Breast epithelium (tissue), 4 donors: ENCODE measurements at places on chromosomes 12 and 14.

DNA sequence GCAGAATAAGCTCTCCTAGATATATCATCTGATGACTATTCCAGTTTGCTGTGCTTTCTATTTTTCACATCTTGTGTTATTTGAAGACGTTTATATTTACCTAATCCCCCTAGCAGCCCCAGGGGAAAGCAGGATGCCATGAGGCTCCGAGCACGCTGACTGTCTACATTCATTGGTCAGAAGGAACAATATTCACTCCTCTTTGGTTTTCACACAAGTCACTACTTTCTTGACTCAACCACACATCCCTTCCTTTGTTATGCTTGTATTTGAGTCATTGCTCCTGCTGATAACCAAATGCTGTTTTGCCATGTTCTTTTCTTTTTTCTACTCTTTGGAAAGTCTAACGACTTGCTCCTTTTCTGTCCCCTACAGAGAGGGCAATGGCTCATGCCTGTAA lies 86.5 kb upstream of the SLC38A2 start:
- H3K27ac ChIP-seq: no peak overlapping the region
- no peaks in the 10 kb centered on the region for H3K36me3 ChIP-seq
- H3K27me3 ChIP-seq: no peaks in the 10 kb centered on the region
- no peak overlapping the region for H3K4me3 ChIP-seq
- DNase-seq: no peak
- no peaks in the 10 kb centered on the region for H3K4me1 ChIP-seq

- no peak overlapping the region for H3K4me3 ChIP-seq
- H3K27me3 ChIP-seq: no peaks in the 10 kb centered on the region
Measured at GRCh38 chr12:51281202-51281924, 11.1 kb upstream of the SMAGP start.

DNA sequence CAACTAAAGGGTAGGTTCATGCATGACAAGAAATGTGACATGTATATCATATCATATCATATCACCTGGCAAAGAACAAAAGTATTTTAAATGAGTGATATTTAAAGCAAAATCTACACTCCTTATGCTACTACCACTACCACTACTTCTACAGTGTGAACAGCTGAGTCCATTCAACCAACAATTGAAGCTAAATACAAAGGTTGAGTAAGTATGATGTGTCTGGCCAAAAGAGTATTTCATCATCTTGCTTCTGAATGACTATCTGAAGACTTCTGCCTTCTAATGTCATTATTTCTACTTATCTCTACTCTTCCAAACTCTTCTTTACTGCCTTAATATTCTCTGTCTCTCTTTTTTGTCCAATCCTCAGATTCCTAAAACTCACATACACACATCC lies 292.6 kb upstream of the CAND1 start:
- no peaks in the 10 kb centered on the region for H3K27me3 ChIP-seq
- H3K36me3 ChIP-seq: no peaks in the 10 kb centered on the region
- DNase-seq: no peak
- no peak overlapping the region for H3K27ac ChIP-seq

- DNase-seq: no peak
- H3K36me3 ChIP-seq: no peaks in the 10 kb centered on the region
- no peak overlapping the region for H3K4me3 ChIP-seq
- H3K27me3 ChIP-seq: no peaks in the 10 kb centered on the region
Measured at GRCh38 chr12:92337128-92337527, 191.5 kb upstream of the BTG1 start.

DNA sequence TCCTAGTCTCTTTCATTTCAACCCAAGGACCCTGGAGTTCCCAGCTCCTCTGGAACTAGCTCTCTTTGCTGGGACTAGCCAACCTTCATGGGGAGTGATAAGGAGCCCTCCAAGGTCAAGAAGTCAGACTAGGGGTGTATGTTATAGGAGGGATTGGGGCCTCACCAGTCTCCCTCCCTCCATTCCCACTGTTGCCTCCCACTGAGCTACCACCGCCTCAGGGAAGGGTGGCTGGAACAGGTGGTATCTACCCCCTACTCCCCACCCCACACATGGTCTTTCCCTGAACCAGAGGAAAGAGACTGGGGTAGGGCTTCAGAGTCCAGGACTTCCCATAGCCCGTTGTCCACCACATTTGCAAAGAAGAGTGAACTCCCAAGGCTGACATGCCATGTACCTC lies 2.4 kb downstream of the ERBB3 start:
- no peaks in the 10 kb centered on the region for H3K36me3 ChIP-seq
- peak overlapping the region; percentile 91 for H3K27ac ChIP-seq
- no peak for DNase-seq
- no peaks in the 10 kb centered on the region for H3K4me1 ChIP-seq
- no peak overlapping the region for H3K4me3 ChIP-seq

DNA sequence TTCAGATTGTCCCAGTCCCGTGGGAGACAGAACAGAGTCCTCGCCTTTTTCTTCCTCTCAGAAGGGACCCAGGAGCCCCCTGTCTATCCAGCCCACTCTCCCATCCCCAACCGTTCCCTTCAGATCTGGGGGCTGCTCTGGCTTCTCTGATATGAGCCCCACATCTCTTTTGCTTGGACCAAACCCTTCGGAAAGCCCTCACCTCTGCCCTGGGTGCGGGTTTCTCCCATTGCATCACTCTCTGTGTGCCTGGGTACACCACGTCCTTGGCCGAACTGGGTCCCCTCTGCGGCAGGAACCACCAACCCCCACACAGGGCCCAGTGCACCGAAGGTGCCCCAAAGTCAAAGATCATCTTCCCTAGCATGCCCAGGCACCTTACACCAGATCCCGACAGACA lies 87.8 kb downstream of the DICER1 start:
- no peaks in the 10 kb centered on the region for H3K4me1 ChIP-seq
- DNase-seq: no peak
- no peak overlapping the region for H3K27ac ChIP-seq

DNA sequence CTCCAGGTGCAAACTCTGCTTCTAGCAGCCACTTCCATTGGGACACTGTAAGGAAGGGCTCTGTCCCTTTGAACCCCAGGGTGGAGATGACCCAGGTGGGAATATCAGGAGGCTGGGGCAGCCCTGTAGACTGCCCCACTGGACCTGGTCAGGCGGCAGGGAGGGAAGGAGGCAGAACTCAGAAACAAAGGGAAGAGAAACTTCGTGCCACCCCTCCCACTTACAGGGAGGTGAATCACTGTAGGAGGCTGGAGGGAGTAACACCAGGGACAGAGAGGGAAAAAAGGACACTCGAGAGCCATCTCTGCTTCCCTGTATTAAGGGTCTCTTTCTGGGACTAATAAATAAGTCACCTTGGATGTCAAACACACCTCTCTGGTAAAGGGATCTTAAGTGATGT lies 37.4 kb downstream of the ISCA2 start:
- no peaks in the 10 kb centered on the region for H3K4me1 ChIP-seq
- H3K27ac ChIP-seq: no peak overlapping the region
- DNase-seq: no peak
- no peaks in the 10 kb centered on the region for H3K36me3 ChIP-seq
- H3K4me3 ChIP-seq: no peak overlapping the region

DNA sequence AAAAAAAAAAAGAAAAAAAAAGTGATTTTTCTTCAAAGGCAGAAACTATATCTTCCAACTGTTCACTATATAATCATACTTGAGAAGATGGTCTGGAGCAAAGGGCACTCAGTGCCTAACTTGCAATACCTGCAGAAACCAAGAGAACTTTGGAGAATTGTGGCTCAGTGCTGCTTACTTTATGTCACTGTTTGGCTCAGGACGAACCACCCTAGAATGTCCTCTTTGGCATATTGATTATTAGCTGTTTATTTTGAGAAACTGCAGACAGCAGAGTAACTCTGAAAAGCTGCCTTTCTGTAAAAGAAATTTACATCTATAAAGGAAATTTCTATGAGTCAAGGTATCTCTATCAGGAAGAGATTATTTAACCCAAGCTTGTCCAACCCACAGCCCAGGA lies 100.2 kb downstream of the BBS10 start:
- H3K27ac ChIP-seq: no peak overlapping the region
- no peaks in the 10 kb centered on the region for H3K27me3 ChIP-seq
- no peak overlapping the region for H3K4me3 ChIP-seq
- no peaks in the 10 kb centered on the region for H3K36me3 ChIP-seq
- no peak for DNase-seq

GRCh38 chr12:106889326-106889725 lies 66.4 kb upstream of the TMEM263 start:
- no peak overlapping the region for H3K4me3 ChIP-seq
- no peak overlapping the region for H3K27ac ChIP-seq

- peak overlapping the region; percentile 4 for H3K27ac ChIP-seq
- H3K36me3 ChIP-seq: no peaks in the 10 kb centered on the region
- H3K27me3 ChIP-seq: no peaks in the 10 kb centered on the region
- H3K4me1 ChIP-seq: no peaks in the 10 kb centered on the region
- H3K4me3 ChIP-seq: no peak overlapping the region
Measured at GRCh38 chr14:50804181-50804721, 26.7 kb downstream of the NIN start.

GRCh38 chr12:112564160-112564784 lies 145.5 kb downstream of the PTPN11 start:
- no peaks in the 10 kb centered on the region for H3K27me3 ChIP-seq
- DNase-seq: no peak
- no peaks in the 10 kb centered on the region for H3K4me1 ChIP-seq

- no peak for DNase-seq
- H3K36me3 ChIP-seq: peaks cover 9% of the 10 kb centered on the region
- H3K27ac ChIP-seq: no peak overlapping the region
- H3K27me3 ChIP-seq: no peaks in the 10 kb centered on the region
Measured at GRCh38 chr12:56999456-56999855, 6.9 kb downstream of the ZBTB39 start.

DNA sequence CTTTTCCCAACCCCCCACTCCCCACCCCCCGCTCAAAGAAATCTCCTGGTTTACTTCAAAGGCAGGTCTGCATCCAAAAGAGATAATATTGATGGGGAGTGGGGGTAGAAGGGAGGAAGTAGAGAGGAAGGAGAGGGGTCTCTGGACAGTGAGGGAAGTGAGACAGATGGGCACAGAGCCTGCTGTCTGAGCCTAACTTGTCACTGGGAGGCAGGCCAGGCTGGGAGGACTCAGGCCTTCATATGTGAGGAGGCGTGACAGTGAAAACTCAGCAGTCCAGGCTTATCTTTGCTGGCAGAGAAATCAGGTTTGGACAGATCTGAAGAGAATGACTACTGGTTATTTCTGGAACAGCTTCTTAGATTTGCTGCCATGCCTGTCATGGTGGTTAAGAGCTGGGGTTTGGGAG lies 192.3 kb downstream of the NUAK1 start:
- H3K27me3 ChIP-seq: no peaks in the 10 kb centered on the region
- H3K4me3 ChIP-seq: no peak overlapping the region
- no peaks in the 10 kb centered on the region for H3K4me1 ChIP-seq
- no peaks in the 10 kb centered on the region for H3K36me3 ChIP-seq
- H3K27ac ChIP-seq: no peak overlapping the region
- no peak for DNase-seq

DNA sequence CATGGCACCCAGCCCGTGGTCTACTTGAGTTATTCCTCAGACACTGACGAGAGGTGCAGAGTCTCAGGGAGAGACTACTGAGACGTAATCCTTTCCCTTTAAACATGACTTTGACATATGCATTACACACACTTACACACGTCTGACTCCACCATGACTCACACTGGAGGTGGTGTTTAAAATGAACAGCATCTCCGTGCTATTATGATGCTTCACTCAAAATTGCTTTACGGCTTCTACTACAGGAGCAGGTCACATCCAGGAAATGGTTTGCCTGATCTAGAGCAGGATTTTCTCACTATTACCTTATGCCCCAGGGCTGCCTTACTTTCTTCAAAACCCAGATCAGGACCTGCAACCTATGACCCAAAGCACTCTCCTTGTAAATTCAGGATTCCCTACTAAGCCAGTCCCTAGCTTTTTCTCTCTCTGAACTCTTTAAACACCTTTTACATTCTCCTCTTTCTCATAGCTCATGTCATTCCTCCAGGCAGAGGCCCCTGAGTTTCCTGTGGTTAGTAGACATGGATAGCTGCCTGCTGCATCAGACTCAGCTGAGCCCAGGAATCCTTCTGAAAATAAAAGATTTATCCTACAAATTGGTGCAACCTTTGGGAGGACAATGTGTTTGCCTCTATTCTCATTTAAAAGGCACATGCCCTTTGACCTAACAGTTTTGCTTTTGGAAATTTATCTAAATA lies 31.2 kb downstream of the TMCC3 start:
- H3K36me3 ChIP-seq: no peaks in the 10 kb centered on the region
- H3K4me1 ChIP-seq: no peaks in the 10 kb centered on the region
- no peak overlapping the region for H3K27ac ChIP-seq
- no peak for DNase-seq
- H3K27me3 ChIP-seq: no peaks in the 10 kb centered on the region
- no peak overlapping the region for H3K4me3 ChIP-seq

DNA sequence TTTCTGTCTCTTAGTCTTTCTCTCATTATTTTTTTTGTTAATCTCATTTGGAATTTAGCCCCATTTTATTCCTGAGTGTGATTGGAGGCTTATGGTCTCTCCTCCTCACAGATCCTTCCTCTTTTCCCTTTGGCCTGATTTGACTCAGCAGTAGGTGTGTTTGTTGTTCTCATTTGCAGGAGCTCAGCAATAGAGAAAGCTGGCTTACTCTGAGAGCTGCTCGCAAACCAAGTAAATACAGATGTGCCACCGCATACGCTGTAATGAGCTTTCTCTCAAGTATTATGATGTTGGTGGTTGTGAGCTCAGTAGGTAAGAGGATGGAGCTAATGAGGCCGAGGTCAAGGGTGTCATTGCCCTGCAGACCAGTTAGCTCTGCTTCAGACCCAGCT lies 206.5 kb downstream of the ETV6 start:
- peak overlapping the region; percentile 7 for H3K27ac ChIP-seq
- H3K4me3 ChIP-seq: no peak overlapping the region
- no peaks in the 10 kb centered on the region for H3K4me1 ChIP-seq

DNA sequence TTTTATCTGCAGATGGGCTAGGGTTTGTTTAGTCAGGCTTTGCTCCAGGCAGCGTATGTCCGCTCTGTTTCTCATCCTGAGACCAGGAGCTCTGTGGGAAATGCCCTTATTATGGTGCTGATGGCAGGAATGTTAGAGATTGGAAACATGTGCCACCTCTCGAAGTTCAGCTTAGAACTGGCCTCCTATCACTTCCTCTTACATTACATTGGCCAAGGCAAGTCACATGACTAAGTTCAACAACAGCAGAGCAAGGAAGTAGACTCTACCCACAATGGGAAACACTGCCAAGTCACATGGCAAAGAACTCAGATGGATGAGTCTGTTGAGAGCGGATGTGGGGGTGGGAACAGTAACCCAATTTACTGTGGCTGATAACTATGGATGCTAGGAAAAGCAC lies 161.9 kb upstream of the WSCD2 start:
- H3K36me3 ChIP-seq: no peaks in the 10 kb centered on the region
- DNase-seq: no peak
- H3K27me3 ChIP-seq: no peaks in the 10 kb centered on the region
- H3K4me1 ChIP-seq: no peaks in the 10 kb centered on the region
- no peak overlapping the region for H3K4me3 ChIP-seq
- no peak overlapping the region for H3K27ac ChIP-seq

DNA sequence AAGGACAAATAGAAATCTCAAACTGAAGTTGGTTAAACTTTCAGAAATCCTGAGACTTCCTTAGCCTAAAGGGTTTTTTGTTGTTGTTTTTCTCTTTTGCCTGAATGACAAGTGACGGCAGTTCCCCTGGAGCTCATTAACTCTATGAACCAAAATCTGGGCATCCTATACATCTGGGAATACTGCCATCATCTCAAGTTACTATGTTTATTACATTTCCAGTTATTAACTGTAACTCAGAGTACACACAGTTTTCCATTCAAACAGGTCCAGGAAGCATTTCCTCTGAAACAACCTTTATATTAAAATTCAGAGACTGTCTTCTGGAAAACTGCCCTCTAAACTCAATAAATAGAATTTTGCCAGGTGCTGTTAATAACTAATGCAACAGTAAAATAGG lies 55.6 kb upstream of the CDKL1 start:
- no peak overlapping the region for H3K27ac ChIP-seq
- no peak overlapping the region for H3K4me3 ChIP-seq
- H3K4me1 ChIP-seq: no peaks in the 10 kb centered on the region
- no peaks in the 10 kb centered on the region for H3K36me3 ChIP-seq
- no peaks in the 10 kb centered on the region for H3K27me3 ChIP-seq
